ENCODE measurements at places on chromosomes 4 and X. TPM values are rescaled to one million over a fixed set of nuclear protein-coding genes. Genes with fewer than 3 reads are reported as not detected.

ARX gene
- total RNA-seq = not detected

PPP1R3F gene
- 8.3 TPM for total RNA-seq

FAM53A gene
- total RNA-seq = 3.1 TPM

CPZ gene
- not detected for total RNA-seq

MAB21L2 gene
- not detected for total RNA-seq

PDZD4 gene
- total RNA-seq = 31.1 TPM

HPSE gene
- total RNA-seq = 7.1 TPM

CT45A10 gene
- total RNA-seq = not detected

XAGE2 gene
- not detected for total RNA-seq

MTM1 gene
- total RNA-seq = 30.6 TPM

AFF2 gene
- 0.90 TPM for total RNA-seq

SMARCA1 gene
- 0.07 TPM for total RNA-seq

HSD17B11 gene
- 27.7 TPM for total RNA-seq

SSX4B gene
- total RNA-seq = not detected

CPE gene
- total RNA-seq = not detected

IQSEC2 gene
- 1.9 TPM for total RNA-seq

TBC1D19 gene
- 9.9 TPM for total RNA-seq

DIPK2B gene
- not detected for total RNA-seq

GYPE gene
- total RNA-seq = not detected

AMBN gene
- total RNA-seq = not detected

NUDT11 gene
- 0.44 TPM for total RNA-seq

LDOC1 gene
- total RNA-seq = 14.9 TPM

CFAP47 gene
- not detected for total RNA-seq

Data from T-helper 17 cell (primary cell).